ENCODE measurements at places on chromosomes 12 and 14.

DNA sequence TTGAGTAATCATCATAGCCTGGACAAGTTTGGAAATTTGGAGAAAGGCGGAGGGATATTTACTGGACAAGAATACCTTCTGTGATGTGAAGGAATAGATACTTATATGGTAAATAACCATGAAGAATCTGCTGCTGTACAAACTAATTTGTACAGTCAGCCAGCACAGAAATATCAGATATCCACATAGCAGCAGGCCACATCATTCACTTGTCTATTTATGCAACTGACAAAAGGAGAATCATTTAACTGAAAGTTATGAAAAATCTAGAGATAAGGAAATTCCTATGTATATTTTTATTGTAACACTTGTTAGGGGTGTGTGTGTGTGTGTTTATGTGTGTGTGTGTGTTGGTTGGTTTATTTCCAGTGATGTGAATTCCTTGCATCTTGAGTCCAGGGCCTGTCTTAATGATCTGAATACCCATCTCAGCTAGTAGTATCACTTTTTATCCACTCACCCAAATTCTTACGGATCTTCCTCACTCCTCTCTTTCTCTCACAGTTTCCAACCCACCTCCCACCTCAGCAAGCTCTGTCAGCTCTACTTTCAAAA, 10.5 kb upstream of the LRIG3 start:
- DNase-seq, result no peak

DNA sequence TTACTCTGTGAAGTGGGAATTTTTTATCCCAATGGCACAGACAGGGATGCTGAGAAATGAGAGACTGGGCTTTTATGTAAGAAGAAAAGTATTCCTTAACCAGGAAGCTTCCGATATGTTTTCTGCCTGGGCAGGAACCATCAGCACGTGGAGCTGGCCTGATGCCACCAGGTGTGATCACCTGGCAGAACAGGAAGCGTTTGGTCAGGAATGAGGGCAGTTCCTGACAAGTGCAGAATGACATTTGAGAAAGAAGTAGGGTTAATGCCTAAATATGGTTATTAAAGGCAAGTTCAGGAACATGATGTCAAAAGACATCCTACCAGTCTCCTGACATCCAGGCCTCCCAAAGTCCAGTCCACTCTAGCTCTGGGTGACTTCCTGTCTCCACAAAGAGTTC, 210.3 kb downstream of the NUAK1 start:
- DNase-seq, result no peak

DNA sequence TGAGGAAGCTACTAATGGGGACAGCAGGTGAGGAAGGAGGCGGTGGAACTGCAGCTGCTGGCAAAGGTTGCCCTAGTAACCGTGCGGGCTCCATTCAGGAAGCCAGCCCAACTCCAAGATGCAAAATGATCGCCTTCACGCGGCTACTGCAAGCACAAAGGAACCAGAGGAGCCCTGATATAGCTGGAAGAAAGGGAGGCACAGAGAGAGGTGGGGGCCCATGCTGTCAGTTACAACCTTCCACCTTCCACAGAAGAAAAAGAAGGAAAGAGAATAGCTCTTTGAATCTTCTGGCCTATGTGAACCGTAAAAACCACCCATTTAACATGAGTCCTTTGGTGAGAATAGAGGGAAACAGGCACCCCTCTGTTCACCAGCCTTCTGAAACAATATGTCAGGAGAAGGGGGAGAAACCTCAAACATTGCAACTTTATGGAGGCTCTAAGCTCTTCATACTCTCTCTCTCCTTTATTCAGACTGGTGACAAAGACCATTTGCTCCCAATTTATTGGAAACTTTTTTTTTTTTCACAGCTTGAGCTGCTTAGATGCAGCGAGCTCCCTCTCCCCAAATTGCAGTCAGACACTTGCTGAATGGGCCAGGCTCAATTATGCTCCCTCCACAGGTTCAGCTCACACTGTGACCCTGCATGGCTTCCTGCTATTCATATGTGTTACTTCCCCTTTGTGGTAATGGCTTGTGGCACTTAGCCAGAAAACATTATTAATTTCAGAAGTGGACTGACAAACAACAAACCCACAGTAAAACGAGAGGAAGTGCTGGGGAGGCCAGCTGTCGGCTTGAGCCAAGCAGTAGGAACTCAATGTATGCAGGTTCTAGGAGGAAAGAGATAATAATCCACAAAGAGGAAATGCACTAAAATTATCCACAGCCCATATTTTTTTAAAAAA, 6.2 kb downstream of the DUSP6 start:
- DNase-seq, result no peak

- DNase-seq, result no peak
Observed at GRCh38 chr14:101502761-101503392, 58.4 kb upstream of the DIO3 start.

DNA sequence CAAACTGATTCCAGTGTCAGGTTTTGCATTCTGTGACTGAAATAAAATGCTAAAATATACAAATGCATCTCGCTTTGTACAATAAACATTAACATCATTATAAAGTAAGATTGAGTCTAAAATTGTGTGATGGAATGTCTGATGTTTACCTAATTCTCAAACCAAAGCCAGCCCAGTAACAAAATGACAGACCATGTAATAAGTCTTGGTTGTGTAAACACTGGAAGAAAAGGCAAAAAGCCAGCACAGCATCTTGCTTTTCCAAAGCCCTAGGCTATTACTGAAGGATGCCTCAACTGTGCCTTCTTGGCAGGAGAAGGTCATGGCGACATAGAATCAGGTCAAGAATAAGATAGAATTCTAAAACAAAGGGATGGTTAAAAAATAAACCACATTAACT, 169.6 kb downstream of the EGLN3 start:
- no peak for DNase-seq

DNA sequence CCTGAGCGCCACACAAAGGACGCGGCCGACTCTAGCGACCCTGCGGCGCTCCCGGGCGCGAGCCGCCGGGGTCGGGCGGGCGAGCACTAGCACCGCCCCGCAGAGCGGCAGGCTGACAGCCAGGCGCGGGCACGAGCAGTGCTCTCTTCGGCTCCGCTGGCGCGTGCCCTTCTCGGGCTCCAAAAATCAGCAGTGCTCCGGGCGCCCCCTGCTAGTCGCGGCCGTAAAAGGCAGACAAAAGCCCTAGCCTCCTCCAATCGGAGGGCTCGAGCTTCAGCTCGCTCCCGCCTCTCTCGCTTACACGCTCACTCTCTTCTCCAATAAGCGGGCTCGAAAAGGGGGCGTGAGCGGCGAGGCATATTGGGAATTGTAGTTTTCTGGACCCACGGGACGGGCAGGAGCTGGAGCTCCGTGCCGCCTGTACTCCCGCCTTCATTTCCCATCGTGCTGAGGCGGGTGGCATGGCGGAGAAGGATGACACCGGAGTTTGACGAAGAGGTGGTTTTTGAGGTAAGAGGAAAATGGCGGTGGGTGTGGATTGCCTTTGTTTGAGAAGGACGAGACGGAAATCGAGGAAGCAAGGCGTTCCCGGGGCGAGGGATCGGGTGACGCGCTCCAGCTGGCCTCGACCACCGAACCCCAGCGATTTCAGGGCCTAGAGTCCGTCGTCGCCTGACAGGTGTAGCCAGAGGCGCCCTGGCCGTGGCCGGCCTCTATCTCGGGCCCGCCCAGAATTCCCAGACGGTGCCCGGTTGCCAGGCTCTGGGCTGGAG, at the start of the genes FGD6 and VEZT:
TSS of gene FGD6 (minus strand) at position 91 of the 773 bp plus-strand sequence. CDS start 227 bp downstream, outside the sequence.
TSS of gene VEZT (plus strand) at position 431 of the 773 bp plus-strand sequence. CDS start at position 475, 44 bp downstream.
- DNase-seq, result peak; percentile 87

GRCh38 chr14:23537351-23538049, 14.1 kb downstream of the ZFHX2 start:
- no peak for DNase-seq

GRCh38 chr14:58479975-58480374, 52.5 kb downstream of the KIAA0586 start:
- no peak for DNase-seq

GRCh38 chr12:232731-233614, 19.0 kb upstream of the SLC6A12 start:
- DNase-seq, result no peak

GRCh38 chr12:13049816-13050215, 5.6 kb downstream of the FAM234B start:
- DNase-seq, result no peak

DNA sequence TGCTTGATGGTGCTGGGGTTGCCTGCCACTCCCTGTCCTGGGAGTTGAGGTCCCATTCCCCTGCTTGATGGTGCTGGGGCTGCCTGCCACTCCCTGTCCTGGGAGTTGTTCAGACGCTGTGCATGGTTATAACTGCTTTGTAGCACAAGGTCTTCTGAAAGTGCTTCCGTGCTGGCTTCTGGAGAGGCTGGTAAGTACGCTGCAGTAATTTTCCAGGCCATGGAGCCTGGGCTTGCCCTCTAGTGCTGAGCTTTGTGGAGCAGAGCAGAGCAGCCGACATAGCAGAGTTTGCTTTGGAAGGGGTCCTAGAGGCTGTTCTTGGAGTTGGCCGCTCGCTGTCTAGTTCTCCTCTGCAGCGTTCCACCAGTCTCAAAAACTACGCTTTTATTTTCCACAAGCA, 6.3 kb downstream of the B4GALNT3 start:
- DNase-seq, result no peak

DNA sequence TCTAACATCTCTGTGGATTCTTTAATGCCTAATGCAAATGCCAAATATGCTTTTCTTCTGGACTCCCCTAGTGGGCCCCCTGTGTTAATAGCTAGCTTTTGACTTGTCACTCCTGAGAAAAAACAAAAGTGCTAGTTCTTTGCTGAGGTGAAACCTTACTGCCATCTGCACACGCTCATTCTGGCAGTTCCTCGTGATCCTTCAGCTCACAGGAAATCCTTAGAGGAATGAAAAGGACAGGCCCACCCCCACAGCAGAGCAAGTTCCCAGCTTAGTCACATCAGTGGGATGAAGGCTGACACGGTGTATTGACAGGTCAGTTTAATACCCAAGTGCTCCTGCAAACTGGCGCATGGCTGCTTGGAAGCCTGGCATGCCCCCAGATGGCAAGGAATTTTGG, 165.1 kb upstream of the ATP2B1 start:
- no peak for DNase-seq

DNA sequence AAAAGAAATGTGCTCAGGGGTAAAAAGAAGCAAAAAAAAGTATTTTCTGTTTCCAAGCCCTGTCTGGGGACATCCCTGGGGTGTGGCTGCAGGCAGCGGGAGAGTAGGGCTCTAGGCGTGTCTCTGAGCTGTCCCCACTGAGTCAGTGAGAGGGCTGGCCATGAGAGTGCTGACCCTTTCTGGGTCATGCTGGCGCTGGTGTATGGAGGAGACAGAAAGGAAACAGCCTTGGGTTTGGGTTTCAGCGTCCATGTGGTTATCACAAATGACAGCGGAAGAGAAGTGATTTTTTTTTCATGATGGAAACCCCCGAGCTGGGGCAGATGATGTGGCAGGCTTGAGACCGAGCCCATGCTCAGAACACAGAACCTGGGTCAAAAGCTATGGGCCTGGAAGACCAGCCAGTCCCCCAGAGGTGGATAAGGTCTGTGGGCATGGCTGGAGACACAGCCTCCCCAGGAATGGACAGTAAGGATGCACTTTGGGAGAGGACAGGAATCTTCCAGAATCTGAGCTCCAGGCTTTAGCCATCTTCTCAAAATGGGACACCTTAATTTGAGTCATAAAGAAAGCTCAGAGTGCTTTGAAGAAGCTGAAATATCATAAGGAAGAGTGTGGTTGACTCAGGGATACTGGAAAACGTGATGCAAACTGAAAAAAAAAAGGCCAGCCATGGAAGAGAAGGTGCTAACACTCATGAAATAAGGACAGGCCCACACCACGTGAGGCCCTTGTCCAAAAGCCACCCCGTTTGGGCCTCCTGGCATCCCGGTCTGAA, 36.2 kb downstream of the SYNE3 start:
- no peak for DNase-seq

DNA sequence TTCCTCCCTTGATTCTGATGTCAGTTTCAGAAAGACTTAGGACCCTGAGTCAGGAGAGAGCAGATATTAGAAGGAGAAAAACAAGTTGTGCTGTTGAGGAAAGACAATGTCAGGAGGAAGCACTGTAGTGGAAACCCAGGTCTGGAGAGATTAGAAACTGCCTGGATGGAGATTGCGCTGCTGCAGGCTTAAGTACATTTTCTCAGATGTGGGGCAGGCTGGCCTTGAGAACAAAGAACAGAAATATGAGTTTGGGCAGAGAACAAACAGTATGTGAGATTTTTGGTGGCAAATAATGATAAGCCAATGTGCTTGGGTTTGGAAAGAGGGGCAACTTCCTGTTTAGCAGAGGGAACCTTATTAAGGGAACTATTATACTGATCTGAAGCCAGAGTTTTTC, 74.3 kb upstream of the PRMT8 start:
- DNase-seq, result no peak

- DNase-seq, result no peak
Observed at GRCh38 chr12:129873833-129874208, 30.0 kb downstream of the TMEM132D start.

- no peak for DNase-seq
Observed at GRCh38 chr12:131436922-131437705, 273.8 kb upstream of the SFSWAP start.

GRCh38 chr14:63214417-63215196, 10.4 kb downstream of the RHOJ start:
- DNase-seq, result no peak

DNA sequence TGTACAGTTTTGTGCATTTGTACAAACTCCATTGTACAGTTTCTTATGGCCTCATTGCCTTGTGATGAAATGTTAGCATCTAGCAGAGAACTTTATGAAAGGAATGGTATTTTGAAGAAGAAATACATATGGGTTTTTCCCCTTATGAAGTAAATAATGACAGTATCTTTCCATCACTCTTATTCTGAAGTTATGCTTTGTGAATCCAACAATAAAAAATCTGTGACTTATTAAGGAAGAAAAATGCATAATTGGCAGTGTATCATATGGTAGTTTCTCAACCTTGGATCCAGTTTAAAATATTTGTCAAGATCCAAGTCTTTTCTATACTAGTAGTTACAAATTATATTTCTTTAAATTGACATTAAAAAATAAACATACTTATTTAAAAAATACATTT, 859.1 kb upstream of the FLRT2 start:
- no peak for DNase-seq

GRCh38 chr14:67782090-67782489, 34.3 kb downstream of the ZFYVE26 start:
- no peak for DNase-seq

DNA sequence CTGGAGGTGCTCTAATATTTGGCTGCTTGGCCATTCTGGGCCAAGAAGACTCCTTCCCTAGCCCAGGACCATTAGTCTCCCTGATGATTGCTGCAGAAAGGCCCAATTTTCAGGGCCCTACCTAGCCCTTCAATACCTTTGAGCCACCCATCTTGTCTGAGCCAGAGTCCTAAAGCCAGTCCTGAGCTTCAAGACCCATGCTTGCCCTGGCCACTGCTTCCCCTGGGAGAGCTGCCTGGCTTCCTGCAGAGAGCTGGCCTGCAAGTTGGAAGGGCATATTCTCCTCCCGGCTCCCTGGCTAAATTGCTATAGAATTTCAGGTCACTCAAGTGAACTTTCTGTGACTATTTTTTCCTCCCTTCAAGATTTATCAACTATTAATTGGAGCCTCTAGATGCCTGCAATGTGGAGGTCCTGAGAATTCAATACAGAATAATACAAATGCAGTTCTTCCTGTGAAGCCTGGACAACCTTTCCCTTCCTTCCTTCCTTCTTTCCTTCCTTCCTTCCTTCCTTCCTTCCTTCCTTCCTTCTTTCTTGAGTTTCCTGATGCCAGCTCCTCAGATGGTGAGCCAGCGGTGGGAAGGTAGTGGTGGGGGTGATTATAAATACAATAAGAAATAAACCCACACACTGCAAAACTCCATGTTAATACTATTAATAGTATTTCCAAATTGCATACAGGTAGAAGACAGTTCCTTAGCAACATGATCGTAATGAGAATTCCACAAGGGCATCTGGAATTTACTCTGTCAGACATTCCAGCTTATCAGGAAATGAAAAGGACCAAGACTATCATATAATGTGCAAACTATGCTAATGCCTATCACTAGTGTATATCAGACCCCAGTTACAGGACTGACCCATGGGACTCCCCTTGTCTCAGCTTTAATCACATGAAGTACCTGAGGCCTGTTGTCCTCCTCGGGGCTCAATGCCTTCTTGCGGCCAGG, 108.1 kb downstream of the ZFP36L1 start:
- no peak for DNase-seq
